ENCODE measurements at places on chromosomes 7 and 10.

DNA sequence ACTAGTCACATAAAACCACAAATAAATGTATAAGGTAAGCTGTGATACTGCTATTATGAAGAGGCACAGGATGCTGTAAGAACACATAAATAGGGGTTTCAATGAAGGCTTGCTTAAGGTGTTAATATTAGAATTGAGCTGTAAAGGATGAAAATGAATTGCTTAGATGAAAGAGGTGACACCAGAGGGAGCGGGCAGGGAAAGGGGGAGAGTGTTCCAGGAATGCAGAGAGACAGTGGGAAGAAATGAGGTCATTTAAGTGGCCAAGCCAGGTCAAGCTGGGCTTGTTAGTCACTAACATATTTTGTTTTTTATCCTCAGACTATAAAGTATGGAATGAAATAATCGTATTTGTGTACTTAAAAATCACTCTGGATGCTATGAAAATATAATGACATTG, 193.5 kb downstream of the NRG3 start:
- DNase-seq: no peak

DNA sequence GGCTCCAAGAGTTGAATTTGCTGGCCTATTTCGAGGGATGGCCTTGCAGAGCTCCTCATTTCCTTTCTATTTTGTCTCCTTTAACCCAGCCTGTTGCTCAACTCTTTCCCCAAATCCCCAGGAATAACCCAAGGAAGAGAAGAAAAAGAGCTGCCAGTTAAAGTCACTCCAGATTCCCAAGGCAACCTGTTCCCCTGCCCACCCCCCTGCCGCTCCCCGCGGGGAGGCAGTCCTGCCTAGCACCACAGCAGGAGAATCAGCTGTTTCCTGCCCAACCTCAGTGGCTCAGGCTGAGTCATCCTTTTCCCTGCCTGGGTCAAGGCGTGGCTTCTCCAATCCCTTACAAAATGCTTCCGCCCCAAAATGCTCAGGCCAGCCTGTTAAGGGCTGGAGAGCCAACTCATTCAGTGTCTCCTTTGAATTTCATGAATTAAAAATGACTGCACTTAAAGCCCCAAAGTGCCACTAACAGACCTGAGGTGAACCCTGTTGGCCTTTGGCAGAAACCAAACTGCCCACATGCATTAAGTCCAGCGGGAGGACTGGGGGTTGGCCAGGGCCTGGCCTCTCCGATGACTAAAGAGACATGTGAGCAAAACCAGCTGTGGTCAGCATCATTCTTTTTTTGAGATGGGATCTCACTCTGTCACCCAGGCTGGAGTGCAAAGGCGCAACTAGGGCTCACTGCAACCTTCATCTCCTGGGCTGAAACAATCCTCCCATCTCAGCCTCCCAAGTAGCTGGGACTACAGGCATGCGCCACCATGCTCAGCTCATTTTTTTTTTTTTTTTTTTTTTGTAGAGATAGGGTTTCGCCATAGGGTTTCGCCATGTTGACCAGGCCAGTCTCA, 83.2 kb upstream of the KIF5B start:
- no peak for DNase-seq

- peak; percentile 1 for DNase-seq
Measured at GRCh38 chr10:112875476-112876267, 74.4 kb upstream of the TCF7L2 start.

- DNase-seq: no peak
Measured at GRCh38 chr10:130902471-130902870, 409.1 kb downstream of the TCERG1L start.

- no peak for DNase-seq
Measured at GRCh38 chr7:134031835-134032617, 95.1 kb upstream of the LRGUK start.

GRCh38 chr10:52623761-52624160, 148.8 kb downstream of the MBL2 start:
- DNase-seq: no peak

DNA sequence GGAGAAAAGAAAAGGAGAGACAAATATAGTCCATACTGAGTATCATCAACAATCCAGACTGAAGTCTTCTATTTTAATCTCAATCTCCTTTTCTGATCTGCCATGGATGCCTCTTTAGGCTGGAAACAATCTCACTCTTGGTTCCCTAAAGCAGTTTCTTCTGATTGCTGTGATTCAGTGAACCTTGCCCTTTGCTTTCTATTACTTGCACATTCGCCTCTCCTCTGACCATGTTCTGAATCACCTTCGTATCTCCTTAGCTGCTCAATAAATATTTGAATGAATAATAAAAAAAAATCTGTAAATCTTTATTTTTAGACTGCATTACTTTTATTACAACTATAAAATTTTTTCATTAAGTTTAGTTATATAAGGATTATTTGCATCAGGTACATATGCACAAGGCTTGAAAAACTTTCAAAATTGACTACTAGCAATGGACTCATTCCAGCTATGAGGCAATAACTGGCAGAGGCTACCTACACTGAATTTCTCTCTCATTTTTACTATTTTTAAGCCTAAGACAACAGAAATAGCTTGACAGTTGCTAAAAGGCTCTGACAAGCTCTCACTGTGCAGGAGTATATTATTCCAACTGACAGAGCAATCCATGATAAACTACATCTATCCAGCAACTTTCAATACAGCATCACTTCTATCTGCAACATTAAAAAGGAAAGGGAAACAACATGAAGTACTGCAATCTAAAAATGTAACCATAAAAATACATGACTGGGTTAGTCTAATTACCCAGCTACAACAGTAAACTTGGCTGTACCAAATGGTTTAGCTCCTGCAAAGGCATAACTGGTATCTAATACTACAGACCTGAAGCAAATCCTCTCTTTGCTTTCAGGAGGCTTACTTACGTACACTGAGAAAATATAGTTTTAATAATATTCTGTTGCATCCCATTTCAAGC, 25.6 kb downstream of the TM9SF3 start:
- no peak for DNase-seq

GRCh38 chr7:1715331-1715625, 45.2 kb downstream of the ELFN1 start:
- no peak for DNase-seq

DNA sequence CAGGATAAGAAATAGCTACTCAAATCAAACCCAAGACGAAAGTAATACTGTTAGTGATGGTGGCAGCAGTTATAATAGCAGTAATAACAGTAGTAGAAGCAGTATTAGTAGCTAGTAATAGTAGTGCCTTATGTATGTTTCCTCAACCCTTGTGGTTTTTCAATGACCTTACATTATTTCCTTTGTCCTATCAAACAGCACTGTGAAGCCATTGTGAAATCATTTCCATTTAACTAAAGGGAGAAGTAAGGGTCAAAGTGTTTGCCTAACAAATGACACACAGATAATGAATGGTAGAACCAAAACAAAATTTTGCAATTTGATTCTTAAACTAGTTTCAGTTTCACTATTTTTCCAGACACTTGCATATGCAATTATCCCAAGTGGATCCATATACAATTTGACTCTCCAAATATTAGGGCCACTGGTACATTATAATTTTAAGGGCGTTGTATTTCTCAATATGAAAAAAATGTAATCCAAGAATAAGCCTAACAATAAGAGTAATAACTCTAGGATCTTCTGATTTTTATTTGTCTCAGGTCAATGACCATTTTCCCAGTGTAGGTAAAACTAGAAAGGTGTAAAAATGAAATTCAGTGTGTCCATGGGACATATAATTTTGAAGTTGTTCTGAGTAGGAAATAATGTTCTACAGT, 33.7 kb upstream of the TMEM26 start:
- no peak for DNase-seq

DNA sequence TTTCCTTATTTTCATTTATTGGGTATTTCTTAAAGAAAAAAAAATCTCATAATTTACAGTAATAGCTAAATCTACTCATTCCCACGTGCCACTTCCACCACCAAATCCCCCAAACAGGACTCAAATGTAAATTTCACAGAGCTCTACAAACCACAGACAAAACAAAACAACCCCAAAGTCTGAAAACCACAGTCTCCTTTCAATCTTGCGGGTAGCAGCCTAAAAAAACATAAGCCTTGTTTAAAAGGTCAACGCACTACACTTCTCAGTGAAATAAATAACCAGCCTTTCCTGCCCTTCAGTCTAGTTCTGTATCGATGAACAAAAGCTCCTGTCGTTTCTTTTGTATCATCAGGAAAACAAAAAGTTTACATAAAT, 121.8 kb upstream of the AFAP1L2 start:
- DNase-seq: no peak

DNA sequence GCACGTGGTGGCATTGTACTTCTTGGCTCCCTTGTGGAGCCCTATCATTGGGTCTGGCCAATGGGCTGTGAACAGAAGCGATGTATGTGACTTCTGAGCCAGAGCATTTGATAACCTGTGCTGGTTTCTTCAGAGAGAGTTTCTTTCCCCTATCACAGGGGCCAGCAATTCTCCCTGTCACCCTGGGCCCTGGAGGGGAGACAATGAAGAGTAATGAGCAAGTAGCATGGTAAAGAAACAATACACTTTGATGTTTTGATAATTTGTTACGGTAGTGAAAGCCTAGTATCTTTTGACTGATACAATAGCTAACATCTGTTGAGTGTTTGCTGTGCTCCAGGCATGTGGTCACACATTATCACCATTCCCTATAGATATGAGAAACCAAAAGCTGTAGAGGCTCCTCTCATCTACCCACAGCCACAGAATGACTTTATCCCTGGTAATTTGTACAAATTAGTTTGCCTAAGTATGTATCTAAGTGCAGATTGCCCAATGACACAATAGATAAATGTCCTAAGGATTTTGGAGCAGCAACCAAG, 113.4 kb upstream of the SVIL start:
- DNase-seq: no peak

DNA sequence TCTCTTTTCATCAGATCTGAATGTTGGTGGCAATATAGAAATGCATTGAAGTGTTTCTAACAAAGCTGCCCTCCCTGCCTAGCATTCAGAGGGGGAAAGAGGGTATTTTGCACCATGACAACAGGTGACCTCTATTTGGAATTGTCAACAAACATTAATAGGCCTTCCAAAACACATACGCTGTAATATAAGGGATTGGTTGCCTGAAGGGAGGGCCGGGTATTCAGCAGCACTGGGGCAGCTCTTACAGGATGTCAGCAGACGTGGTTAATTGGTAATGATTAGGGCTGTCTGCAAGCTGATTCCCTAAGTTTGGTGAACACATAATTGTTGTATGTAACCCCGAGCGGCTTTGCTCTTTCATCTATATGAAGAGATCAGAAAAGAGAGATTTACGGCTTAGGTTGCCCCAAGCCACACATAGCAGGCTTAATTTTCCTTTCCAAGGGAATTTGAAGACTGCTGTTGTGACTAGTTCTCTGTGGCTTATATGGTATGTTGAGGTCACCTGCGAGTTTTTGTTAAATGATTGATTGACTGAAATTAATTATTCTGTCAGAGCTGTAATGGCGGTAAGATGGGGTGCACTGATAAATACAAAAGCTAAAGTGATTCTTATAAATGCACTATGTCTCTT, 759.3 kb downstream of the LRMDA start:
- no peak for DNase-seq

DNA sequence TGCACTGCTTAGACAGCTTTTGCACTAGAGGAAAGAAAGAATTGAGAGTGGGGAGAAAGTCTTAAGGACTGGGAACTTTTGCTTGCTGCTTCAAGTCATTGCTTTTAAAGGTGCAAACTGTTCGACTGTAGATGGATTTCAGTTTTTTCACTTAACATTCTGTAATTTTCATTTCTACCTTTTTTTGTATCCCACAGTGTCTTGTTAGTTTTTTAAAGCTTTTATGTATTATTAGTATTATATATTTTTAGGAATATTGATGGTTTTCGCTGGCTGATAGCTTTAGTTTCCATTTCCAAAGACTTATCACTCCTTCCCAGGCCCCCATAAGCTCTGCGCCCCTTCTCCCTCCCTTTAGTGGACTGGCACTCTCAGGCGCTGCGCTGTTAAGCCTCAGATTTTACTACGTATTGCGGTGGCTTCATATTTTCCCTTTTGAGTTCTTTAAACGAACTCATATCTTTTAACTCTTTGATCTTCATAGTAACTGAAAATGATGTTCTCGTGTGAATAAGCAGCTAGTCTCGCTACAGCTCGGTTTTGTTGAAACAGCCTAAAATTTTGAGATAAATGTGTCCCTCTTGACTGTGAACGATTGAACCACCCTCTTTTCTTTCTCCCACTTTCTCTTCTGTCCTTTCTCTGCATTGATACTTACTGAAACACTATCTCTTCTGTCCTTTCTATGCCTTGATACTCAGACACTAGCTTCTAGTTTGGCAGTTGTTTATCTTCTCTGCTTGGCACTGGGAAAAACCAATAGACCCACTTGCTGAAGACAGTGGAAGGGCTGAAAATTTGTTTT, 2.5 kb upstream of the ETV1 start:
- DNase-seq: no peak

GRCh38 chr7:24713039-24713793, 44.0 kb downstream of the GSDME start:
- no peak for DNase-seq

GRCh38 chr10:93259126-93259525, 185.4 kb downstream of the CYP26A1 start:
- DNase-seq: no peak

GRCh38 chr7:151518105-151518946, 1.4 kb downstream of the RHEB start:
- peak; percentile 68 for DNase-seq

DNA sequence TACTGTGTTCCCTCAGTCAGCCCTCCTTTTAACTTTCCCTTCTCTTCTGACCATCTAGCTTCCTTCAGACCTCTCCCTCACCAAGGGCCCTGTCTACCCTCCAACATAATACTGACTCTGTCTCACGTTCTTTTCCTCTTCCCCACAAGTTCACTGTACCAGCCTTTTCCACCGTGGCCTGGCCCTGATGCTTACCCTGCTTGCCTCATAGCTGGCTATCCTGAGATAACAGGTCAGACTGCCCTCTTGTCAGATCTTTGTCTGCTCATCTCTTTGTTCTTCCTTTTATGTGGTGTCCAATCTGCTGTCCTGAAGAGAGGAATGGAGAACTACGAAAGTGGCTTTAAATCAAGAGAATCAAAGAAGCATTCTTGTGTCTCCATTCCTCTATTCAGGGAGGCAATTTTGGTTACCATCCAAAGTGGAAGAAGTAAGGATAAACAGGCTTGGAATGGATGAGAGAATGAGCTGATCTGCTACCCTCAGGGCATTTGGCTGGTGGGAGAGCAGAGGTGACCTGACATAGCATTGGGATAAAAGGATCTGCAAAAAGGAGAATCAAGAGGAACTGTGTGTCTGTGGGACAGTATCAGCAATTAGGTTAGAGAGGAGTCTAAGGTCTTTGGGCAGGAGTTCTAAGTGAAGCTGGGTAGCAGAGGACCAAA, 8.1 kb downstream of the BTAF1 start:
- no peak for DNase-seq

- no peak for DNase-seq
Measured at GRCh38 chr7:30604901-30605300, 10.2 kb downstream of the GARS1 start.

- no peak for DNase-seq
Measured at GRCh38 chr10:48580236-48580635, 24.6 kb downstream of the ARHGAP22 start.

GRCh38 chr10:1159131-1160061, 103.2 kb downstream of the WDR37 start:
- no peak for DNase-seq

GRCh38 chr10:74910241-74910975, 84.0 kb downstream of the KAT6B start:
- DNase-seq: no peak

- DNase-seq: no peak
Measured at GRCh38 chr7:154427533-154427932, 375.3 kb downstream of the DPP6 start.

Data from activated naive CD8-positive, alpha-beta T cell treated with anti-CD3 and anti-CD28 coated beads for 36 hours (primary cell).